ENCODE measurements at places on chromosomes 4 and X.

- no peak for DNase-seq
These were observed 236.4 kb downstream of the DHRSX start for GRCh38 chrX:2264179-2265030.

GRCh38 chrX:149648932-149649331 is 17.3 kb upstream of the TMEM185A start:
- DNase-seq = no peak

DNA sequence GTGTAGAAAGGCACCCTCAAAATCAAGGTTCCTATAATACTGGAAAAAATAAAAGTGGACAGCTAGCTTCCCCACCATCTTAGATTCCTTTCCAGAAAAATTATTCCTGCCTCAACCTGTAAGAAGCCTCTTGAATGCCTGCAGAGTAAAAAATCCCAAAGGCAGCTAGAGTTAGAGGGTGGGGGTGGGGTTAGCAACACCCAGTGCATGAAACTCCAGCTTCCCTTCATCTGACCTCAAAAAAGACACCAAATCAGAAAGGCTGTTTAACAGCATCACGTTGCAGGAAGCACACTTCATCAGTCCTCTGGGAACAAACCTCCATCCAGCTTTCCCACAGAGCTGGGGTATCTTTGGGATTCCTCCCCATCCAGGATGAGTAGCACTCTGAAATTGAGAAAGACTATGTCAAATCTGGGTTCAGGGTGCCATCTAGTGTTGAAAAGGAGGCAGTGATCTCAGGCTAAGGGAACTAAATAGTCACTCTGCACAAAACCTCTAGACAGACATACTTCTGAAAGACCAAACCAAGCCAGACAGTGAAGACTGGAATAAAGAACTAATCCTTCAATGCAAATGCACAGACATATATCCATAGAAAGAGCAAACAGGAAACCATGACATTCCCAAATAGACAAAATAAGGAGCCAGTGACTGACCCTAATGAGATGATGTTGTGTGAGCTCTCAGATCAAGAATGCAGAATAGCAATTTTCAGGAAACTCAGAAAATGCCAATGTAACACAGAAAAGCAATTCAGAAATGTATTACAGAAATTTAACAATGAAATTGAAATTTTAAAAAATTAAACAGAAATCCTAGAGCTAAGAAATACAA is 97.9 kb downstream of the ARHGEF9 start:
- DNase-seq = no peak

- no peak for DNase-seq
These were observed 5.4 kb downstream of the SLC25A6 start for GRCh38 chrX:1386338-1387127.

- DNase-seq = no peak
These were observed 111.4 kb downstream of the ATXN3L start for GRCh38 chrX:13208281-13208935.

- DNase-seq = no peak
These were observed at the start of gene DSPP for GRCh38 chr4:87608229-87608628. Gene DSPP, plus strand, starts transcription at chr4:87608529. Its CDS starts 2,380 bp downstream, at chr4:87610909.

- DNase-seq = no peak
These were observed 636 bp downstream of the BCOR start for GRCh38 chrX:40097141-40097503.

GRCh38 chrX:19595043-19595677 is 79.9 kb upstream of the MAP3K15 start:
- DNase-seq = no peak

DNA sequence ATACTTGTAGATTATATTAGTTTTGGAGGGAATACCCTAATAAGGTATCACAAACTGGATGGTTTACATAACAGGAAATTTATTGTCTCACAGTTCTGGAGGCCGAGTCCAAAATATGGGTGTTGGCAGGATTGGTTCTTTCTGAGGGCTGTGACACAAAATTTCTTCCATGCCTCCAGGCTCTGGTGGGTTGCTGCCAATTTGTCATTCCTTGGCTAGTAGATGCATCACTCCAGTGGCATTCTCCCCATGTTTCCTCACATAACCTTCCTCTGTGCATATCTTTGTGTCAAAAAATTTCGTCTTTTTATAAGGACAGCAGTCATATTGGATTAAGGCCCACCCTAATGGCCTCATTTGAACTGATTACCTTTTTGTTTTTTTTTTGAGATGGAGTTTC is 49.3 kb downstream of the APELA start:
- no peak for DNase-seq

DNA sequence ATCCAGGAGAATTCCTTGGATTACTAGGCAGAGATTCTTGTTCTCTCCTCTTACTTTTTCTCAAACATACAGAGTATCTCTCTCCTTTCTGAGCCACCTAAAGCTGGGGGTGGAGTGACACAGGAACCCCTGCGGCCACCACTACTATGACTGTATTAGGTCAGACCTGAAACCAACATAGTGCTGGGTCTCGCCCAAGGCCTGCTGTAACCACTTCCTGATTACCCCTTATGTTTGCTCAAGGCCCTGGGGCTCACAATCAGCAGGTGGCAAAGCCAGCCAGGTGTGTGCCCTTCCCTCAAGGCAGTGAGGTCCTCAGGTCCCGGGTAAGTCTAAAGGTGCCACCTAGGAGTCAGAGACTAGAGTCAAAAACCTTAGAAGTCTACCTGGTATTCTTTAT is 166.4 kb downstream of the PARM1 start:
- DNase-seq = no peak

DNA sequence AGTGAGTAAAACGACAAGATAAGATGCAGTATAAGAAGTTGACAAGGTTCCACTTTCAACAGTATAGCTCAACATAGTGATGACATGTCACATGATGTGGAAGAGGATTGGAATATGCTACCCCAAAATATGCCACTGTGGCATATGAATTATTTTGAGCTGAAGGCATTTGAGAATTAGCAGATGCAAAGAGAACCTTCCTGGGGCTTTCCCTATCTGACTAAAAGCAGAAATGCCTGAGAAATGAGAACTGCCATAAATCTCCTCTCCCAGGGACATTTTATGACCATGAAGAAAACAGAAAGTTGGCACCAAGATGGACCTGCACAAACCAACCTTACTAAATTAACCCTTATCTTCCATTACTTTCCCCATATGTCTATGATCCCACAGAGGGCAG is 24.8 kb downstream of the CDKN2AIP start:
- DNase-seq = no peak

- no peak for DNase-seq
These were observed 225.0 kb downstream of the COL25A1 start for GRCh38 chr4:109077505-109077904.

DNA sequence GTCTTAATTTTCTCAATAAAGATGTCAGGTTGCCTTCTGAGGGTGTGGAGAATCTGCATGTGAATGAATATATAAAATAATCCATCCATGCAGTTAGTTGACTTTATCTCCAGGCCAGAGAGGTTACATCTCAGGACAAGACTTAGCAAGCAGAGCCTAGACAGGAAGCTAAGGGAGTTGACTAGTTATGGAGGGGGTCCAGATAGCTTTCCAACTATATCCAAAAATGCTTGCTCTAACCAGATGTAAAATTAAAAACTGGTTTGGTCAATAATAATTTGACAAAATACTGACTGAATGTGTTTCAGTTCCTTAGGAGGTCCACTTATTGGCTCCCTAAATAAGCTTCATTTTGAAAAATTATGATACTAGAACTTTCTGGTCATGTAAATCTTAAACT is 101.4 kb downstream of the PAPSS1 start:
- DNase-seq = no peak

DNA sequence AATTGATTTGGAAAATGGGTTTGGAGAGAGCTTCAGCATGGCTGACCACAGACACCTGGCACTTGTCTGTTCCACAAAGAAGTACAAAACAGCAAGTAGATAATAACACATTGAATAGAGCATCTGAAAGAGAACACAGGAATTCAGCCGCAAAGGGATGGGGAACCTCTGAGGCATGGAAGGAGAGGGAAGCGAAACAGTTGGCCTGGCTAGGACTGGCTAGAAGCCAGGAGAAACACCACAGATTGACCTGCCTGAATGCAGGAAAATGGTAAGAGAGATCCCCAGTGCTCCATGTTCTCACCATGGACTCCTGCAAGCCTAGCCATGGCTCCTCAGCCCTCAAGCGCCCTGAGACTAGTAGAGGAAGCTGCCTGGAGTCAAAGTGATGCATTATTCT is 169.7 kb upstream of the SH3RF1 start:
- no peak for DNase-seq

- peak; percentile 46 for DNase-seq
These were observed 109.6 kb upstream of the FTHL17 start for GRCh38 chrX:31181377-31182000.

- no peak for DNase-seq
These were observed 44.2 kb downstream of the COQ2 start for GRCh38 chr4:83240379-83240875.

GRCh38 chr4:108109997-108110416 is 58.7 kb downstream of the LEF1 start:
- no peak for DNase-seq

- DNase-seq = no peak
These were observed 6.5 kb downstream of the TMEM150C start for GRCh38 chr4:82555276-82555675.

GRCh38 chr4:74540193-74540592 is 95.3 kb downstream of the AREG start:
- DNase-seq = no peak

GRCh38 chr4:89254847-89255246 is 52.8 kb downstream of the GPRIN3 start:
- no peak for DNase-seq

DNA sequence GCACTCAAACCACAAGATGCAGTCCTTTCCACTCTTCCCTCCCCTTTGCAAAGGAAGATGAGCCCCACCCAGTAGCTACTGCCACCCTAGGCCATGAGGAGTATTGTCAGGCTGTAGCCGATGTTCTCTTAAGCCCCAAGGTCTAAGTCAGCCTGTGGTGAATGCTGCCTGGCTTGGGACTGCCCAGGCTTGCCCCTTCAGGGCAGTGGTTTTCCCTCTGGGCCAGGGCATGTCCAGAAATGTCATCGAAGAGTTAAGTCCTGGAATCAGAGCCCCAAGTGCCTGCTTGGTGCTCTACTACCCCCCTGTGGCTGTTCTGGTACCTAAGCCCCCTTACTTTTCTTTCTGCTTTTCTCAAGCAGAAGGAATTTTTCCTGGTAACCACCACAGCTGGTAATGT is 11.8 kb upstream of the PGK1 start:
- DNase-seq = no peak

DNA sequence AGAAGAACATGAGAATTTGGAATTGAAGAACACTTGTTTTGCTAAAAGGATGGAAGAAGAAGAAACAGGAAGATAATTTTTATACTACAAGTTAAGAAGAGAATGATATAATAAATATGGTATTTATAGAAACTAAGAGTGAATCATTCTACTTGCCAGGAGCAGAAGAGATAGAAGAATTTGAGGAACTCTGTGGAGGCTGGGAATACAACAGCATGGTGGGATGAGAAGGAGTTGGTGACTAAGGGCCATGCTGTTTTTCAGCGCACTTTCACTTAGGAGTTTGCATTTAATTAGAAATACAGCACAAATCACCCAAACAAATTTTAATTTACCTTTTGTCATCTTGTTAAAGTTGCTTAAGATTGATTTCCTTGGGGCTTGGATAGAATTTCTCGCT is 20.5 kb downstream of the HADH start:
- no peak for DNase-seq

GRCh38 chr4:28548594-28548993 is 1688.0 kb downstream of the STIM2 start:
- DNase-seq = no peak

DNA sequence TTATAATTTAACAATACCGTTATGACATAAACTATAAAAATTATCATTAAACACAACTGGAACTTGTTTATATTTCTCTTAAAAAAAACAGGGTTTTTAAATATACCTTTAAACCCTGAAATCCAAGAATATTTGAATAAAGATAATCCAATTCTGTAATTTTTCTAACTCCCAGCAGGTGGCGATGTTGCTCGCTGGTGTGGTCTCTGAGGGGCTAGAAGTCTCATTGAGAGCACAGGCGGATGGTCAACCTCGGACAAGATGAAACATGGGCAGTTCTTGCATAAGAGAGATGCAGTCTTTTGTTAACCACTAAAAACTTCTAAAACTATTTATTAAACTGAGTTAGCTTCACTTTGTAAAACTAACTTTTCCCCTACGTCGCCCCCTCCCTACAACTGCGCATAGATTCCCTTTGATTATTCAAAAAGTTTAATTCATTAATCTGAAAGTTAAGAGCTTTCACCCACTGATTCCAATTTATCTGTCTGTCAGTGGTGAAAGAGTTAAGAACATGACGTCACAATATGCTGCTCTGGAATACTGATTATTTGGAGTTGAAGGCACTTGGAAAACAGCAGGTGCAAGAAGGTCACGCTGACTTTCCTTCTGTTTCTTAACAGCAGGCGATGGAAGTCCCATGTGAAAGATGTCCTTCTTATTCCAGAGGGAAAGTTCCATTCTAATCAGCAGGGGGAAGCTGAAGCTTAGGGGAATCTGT is 29.5 kb downstream of the DMP1 start:
- DNase-seq = peak; percentile 17

DNA sequence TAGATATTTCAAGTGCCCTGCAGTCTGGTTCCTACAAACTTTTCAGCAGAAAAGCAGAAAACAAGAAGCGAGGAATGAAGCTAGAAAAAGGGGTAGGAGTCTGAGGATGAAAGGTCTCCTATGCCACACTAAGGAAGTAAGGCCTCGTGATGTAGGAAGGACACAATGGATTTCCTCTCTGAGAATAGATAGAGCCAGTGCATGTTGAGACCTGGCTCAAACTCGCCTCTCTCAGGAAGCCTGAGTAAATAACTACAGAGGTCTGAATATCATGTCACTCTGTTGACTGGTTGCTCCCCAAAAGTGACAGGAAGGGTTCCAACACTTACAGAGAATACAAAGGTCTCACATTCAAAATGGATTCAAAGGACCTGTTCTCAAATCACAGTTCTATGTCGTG is 93.3 kb downstream of the GRIA3 start:
- no peak for DNase-seq

- no peak for DNase-seq
These were observed 75.1 kb downstream of the NUDT10 start for GRCh38 chrX:51407520-51408409.

DNA sequence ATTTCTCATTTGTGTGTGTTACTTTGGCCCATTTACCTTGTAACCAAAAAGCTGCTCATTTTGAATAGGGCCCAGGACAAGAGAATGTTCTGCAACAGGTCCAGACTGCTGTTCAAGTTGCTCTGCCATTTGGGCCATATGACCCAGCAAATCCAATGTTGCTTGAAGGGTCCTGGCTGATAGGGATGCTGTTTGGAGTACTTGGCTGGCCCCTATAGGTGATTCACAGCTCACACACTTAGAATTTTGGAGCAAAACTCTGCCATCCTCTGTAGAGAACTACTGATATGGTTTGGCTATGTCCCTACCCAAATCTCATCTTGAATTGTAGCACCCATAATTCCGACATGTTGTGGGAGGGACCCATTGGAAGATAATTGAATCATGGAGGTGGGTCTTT is 131.5 kb downstream of the AASDH start:
- no peak for DNase-seq

- DNase-seq = no peak
These were observed 123.6 kb upstream of the LIMCH1 start for GRCh38 chr4:41414412-41414779.

- no peak for DNase-seq
These were observed 57.5 kb upstream of the BMPR1B start for GRCh38 chr4:94700298-94700697.

GRCh38 chr4:86741846-86742245 is 107.3 kb downstream of the SLC10A6 start:
- DNase-seq = no peak

- DNase-seq = no peak
These were observed 115.1 kb upstream of the PNPLA4 start for GRCh38 chrX:8042304-8042703.

- no peak for DNase-seq
These were observed 49.6 kb downstream of the MAP7D2 start for GRCh38 chrX:20066968-20067708.

Measured in NCI-H748 treated with DMSO at 0.1 percent for 48 hours (cell line).